NCI-H1092 (cell line): ENCODE measurements at places on chromosomes 5 and 9.

DNA sequence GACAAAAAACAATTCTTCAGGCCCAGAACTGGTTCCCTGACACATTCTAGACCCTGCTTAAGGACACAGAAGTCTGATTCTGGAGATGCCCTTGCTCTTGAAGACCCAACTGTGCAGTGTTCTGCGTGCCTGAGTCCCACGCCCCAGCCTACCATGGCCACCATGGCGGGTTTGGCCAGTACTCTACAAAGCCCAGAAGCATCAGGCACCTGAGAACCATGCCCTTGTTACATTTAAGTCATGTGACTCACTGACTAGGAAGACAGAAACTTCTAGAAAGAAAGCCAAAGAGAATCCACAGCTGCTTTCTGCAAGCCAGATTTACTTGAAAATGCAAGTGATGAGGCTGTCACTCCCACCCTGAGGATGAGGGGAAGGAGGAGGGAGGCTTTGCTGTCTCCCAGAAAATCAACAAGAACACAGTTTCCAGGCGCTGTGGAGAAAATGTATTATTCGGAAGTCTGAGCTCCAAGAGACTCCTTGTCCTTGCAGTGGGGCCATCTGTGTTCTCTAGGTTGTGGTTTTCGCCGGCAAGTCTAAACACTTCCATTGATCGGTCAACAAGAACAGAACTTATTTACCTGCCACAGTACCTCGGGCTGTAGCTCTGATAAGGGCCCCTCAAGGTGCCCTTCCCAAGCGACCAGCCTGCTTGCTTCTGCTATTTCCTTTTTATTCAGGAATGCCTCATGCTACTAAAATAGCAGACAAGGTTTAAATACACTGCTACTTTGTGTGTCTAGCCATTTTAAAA lies 81.3 kb upstream of the DMRT1 start:
- DNase-seq: no peak

- DNase-seq: peak; percentile 59
Measured at GRCh38 chr9:76394960-76395252, 680 bp upstream of the RFK start.

- no peak for DNase-seq
Measured at GRCh38 chr5:112142769-112143270, 276.3 kb downstream of the EPB41L4A start.

- no peak for DNase-seq
Measured at GRCh38 chr5:130529511-130530485, 625.5 kb downstream of the CHSY3 start.

GRCh38 chr5:14650052-14650451 lies 14.5 kb upstream of the OTULIN start:
- no peak for DNase-seq

DNA sequence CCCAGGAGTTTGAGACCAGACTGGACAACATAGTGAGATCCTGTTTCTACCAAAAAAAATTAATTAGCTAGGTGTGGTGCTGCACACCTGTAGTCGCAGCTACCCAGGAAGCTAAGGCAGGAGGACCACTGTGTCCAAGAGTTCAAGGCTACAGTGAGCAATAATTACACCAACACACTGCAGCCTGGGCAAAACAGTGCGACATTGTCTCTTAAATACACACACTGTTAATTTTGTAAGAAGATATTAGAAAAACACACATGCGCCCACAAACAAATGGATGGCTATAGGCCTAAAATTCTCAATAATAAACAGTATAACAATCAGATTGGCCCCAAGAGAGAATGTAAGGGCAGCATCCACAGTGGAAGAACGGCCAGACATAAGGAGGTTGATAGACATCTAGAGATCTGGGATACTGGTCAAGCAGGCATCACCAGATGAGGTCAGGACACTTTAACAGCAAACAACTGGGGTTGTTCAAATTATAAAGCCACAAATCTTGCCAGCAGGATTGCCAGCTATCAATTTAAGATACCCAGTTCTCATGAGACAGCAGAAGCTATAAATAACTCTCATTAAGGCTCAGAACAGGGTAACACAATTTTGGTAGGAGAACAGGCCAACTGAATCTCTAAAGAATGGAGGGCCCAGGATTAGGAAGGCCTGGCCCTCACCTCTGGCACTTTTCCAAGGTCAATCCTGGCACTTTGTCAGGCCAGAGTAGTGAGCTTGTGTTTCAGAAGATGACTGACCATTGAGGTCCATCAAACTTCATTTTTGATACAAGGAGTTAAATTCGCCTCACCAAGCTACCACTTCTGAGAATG lies 29.5 kb downstream of the GOLPH3 start:
- no peak for DNase-seq

GRCh38 chr9:5536684-5537083 lies 26.4 kb downstream of the PDCD1LG2 start:
- no peak for DNase-seq

GRCh38 chr9:90065851-90066250 lies 461.0 kb downstream of the GADD45G start:
- DNase-seq: no peak

- DNase-seq: no peak
Measured at GRCh38 chr5:133831491-133832224, 136.8 kb downstream of the C5orf15 start.

DNA sequence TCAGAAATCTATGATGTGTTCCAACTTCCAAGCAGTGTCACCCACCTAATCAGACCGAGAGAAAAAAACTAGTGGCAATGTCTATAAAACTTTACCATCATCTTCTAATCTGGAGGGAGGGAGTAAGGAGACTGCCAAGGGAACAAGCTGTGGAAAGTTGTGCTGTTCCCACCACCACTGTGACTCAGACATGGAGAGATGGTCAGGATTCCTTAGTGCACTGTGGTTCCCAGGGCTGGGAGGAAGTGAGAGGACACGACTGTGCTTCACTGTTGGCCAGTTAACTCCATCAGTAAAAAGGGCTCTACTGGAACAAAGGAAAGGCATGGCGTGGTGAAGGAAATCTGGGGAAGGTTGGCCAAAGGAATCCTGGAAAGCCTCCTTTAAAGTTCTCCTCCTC lies 18.8 kb downstream of the TICAM2 start:
- no peak for DNase-seq

- no peak for DNase-seq
Measured at GRCh38 chr9:94511134-94511954, 43.5 kb upstream of the PCAT7 start.

- no peak for DNase-seq
Measured at GRCh38 chr5:33010846-33011245, 299.7 kb downstream of the NPR3 start.

GRCh38 chr9:95036676-95037075 lies 280.8 kb downstream of the FANCC start:
- no peak for DNase-seq

DNA sequence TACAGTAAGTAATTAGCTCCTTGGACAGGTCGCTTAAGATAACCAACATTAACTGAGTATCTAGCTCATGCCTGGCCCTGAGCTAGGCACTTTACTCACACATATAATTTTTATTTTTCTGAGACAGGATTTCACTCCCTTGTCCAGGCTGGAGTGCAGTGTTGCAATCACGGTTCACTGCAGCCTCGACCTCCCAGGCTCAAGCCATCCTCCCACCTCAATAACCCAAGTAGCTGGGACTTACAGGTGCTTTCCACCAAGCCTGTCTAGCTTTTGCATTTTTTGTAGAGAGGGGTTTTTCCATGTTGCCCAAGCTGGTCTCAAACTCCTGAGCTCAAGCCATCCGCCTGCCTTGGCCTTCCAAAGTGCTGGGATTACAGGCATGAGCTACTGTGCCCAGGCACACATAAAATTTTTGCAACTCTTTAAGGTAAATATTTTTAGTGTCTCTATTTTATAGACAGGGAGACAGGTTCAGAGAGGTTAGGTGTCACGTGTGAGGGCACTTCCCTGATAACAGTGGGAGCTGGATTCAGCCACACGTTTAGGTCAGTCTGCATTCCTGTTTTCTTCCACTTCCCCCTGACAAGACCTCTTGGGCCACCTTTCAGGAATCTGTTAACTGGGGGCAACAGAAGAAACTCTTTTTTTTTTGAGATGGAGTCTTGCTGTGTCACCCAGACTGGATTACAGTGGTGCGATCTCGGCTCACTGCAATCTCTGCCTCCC lies 18.2 kb downstream of the HBEGF start:
- DNase-seq: no peak

DNA sequence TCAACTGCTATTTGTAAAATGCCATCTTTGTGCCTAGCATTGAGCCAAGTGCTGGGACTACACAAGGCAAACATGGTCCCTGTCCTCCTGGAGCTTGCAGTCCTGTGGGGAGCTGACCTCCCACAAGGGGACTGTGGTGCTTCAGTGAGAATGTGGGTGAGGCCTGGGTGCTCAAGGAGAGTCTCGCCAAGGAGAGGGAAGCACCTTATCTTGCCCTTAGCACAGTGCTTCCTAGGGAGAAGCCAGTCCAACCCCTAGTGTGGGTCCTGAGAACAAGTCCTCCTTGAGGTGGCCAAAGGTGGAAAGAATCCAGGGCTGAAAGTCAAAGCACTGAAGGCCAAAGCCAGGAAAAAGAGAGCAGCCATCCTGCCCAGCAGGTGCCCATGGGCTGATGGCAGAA lies 31.1 kb upstream of the MVB12B start:
- no peak for DNase-seq

DNA sequence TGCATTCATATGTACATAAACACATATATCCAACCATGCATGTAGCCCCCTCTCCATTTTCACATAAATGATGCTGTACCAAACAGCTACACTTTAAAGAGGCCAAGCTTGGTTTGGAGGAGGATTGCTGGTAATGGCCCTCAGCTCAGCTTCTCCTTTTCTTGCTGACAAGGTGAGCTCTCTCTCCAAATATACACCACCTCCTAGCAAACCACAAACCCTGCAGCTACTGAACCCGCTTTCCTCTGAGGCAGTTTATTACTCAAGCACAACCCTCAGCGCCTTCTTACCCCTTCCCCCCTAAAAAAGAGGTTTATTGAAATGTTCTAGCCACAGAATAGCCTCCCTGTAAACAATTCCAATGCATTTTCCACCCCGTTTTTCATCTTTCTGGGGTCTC lies 54.0 kb downstream of the ALG2 start:
- no peak for DNase-seq

- no peak for DNase-seq
Measured at GRCh38 chr5:23033864-23034263, 180.7 kb upstream of the CDH12 start.

- DNase-seq: no peak
Measured at GRCh38 chr5:159211729-159212174, 2.4 kb upstream of the RNF145 start.

DNA sequence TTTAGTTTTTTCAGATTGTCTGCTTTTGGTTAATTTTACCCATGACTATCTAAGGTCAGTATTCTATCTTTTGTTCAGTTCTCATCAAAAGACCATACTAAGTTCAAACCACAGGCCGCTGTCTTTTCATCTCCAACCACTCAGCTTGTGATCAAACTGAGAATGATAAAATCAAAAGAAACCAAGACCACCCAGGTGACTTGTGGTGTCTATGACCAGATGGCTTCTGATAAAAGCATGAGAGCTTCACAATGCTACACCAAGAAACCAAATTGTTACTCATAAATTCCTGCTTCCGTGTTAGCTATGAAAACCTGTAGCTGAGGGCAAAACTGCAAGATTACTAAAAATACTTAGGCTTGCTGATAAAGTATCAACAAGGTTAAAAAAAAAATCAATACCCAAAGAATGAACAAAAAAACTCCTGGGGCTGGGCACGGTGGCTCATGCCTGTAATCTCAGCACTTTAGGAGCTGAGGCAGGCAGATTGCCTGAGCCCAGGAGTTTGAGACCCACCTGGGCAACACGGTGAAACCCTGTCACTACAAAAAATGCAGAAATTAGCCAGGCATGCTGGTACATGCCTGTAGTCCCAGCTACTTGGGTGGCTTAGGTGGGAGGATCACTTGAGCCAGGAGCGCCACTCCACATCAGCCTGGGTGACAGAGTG lies 25.8 kb upstream of the GPX8 start:
- DNase-seq: no peak

DNA sequence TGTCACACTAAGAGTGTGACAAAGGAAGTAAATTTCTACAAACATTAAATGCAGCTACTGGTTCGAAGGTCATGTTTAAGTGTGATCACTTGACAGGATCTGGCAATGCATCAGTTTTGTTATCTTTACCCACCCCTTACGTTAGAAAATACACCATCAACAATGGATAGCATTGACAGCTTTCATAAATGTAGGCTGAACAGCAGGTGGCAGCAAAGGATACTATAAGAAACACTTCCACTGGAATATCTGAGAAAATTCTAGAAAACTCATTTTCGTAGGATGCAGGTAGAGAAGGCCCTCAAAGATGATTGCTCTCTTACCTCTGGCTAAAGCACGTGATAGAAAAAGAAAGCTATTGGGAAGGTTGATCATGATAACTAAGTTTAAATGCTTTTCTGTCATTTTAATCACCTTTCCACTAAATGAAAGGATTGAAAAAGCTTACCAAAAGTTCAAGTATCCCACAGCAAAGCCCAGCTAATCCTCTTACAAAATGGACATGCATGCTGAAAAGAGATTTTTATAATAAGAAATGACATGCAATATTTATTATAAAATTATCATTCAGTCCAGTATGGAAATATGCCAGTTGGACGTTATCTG lies 292.5 kb downstream of the PARP8 start:
- DNase-seq: peak; percentile 38

DNA sequence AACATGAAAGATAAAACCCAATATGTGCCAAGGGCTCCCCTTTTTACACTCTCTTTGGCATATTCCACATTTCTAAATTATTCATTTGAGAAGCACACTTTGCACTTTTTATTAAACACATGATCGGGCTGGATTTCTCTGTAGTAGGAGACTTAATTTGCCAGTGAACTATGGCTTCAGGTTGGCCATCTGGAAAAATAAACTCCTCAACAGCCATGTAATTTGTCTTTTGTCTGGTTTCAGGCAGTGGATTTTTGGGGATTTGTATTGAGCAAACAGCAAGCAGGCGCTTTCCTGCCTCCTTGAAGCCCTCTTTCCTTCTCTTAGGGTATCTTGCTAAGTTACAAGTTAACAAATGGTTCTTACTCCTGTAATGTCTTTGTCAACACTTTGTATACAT lies 73.0 kb upstream of the DMRTA1 start:
- peak; percentile 76 for DNase-seq

GRCh38 chr5:31235381-31235780 lies 41.9 kb downstream of the CDH6 start:
- DNase-seq: no peak

DNA sequence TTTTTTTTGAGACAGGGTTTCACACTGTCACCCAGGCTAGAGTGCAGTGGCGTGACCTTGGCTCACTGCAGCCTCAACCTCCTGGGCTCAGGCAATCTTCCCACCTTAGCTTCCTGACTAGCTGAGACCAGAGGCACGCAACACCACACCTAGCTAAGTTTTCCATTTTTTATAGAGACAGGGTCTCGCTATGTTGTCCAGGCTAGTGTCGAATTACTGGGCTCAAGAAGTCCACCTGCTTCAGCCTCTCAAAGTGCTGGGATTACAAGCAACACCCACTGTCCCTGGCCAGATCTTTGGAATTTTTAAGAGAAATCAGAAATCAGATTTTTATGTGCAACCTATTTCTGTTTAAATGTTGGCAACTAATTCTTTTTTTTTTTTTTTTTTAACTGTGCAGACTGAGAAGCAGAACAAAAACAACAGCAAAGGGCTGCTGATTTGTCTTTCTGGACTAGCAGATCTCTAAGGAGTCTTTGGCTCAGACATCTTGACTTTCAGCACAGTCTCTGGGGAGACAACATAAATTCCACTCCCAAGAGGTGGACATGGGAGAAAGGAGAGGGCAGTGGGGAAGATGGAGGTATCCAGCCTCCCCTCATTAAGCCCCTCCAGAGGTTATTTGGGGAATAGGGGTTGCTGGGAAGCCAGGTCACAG lies 54.4 kb upstream of the FABP6 start:
- DNase-seq: no peak
